Activated CD8-positive, alpha-beta memory T cell treated with anti-CD3 and anti-CD28 coated beads for 36 hours (primary cell): ENCODE measurements at places on chromosomes 13 and 19. TPM values are rescaled to one million over a fixed set of nuclear protein-coding genes. Genes with fewer than 3 reads are reported as not detected.

UHRF1 gene
- total RNA-seq, result 239 TPM

MCEMP1 gene
- total RNA-seq, result not detected

MEIS3 gene
- total RNA-seq, result not detected

FAM216B gene
- total RNA-seq, result not detected

SLITRK1 gene
- total RNA-seq, result not detected

CGB8 gene
- not detected for total RNA-seq

PVR gene
- total RNA-seq, result 6.7 TPM

INSL3 gene
- total RNA-seq, result 1.9 TPM

C19orf33 gene
- not detected for total RNA-seq

ZSWIM4 gene
- total RNA-seq, result 4.9 TPM

CEBPG gene
- total RNA-seq, result 28.6 TPM

PEX11G gene
- total RNA-seq, result 1.3 TPM

WDR62 gene
- total RNA-seq, result 19.2 TPM

PCDH17 gene
- not detected for total RNA-seq

ZNF790 gene
- 7.3 TPM for total RNA-seq

OR4F17 gene
- not detected for total RNA-seq

TICAM1 gene
- total RNA-seq, result 26.6 TPM

C19orf38 gene
- total RNA-seq, result 0.48 TPM

COL5A3 gene
- total RNA-seq, result 0.50 TPM

PRX gene
- total RNA-seq, result 0.67 TPM

SCGB2B2 gene
- total RNA-seq, result 0.19 TPM

POLR1D gene
- 135 TPM for total RNA-seq

CYSLTR2 gene
- total RNA-seq, result 1.2 TPM

LIM2 gene
- total RNA-seq, result 0.31 TPM

SMIM7 gene
- 56.3 TPM for total RNA-seq

VSIG10L gene
- 3.3 TPM for total RNA-seq

SBK2 gene
- total RNA-seq, result not detected

CCDC194 gene
- total RNA-seq, result 1.3 TPM

TNNT1 gene
- not detected for total RNA-seq

ZSCAN1 gene
- total RNA-seq, result not detected

EPSTI1 gene
- 2.7 TPM for total RNA-seq

OR7C1 gene
- total RNA-seq, result not detected

NALCN gene
- not detected for total RNA-seq

ARL11 gene
- 0.19 TPM for total RNA-seq

SHISA2 gene
- 0.21 TPM for total RNA-seq

SIGLEC5 gene
- total RNA-seq, result not detected

ZNF726 gene
- total RNA-seq, result 15.4 TPM

SYCN gene
- total RNA-seq, result not detected

STAP2 gene
- total RNA-seq, result 6.2 TPM

CRB3 gene
- total RNA-seq, result 0.75 TPM
